ENCODE measurements at places on chromosomes 2 and 18.

DNA sequence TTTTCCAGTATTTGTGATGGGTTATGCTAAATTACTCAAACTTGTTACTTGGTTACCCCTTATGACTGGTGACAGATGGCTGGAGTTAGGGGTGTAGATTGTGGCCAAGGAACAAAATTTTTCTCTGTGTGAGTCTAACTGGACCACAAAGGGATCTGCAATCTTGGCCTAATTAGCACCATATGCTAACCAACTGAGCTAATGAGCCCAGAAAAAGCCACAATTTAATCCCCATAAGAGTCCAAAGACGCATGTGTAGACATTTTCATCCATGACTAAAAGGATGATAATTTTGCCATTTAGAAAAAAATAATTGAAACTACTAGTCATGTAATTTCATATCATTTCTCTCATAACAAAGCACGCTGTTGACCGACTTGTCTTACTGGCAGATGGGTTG is 151.2 kb downstream of the ABCA12 start:
- DNase-seq, result no peak

DNA sequence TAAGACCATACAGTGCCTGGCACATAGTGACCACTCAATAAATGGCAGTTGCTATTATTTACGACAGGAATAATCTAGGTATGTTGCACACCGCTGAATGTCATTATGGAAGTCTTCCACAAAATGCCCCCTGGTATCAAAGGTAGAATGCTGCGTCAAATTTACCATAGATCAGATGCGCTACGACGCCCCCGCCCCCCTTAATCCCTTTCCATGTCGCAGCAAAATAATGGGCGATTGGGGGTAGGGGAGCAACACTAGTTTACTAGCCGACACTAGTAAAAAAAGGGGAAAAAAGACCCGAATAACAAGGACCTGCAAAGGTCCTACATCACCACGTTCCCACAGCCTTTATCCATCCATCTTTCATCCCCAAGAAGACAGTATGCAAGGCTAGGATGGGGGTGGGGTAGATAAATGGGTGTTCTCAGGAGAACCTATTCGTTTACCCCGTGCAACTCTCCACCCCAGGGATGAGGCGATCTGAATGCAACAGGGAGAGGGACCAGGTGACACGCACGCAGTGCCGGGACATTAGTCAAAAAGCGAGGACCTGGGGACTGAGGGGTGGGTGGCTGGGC is 455 bp downstream of the PREPL start:
- no peak for DNase-seq

DNA sequence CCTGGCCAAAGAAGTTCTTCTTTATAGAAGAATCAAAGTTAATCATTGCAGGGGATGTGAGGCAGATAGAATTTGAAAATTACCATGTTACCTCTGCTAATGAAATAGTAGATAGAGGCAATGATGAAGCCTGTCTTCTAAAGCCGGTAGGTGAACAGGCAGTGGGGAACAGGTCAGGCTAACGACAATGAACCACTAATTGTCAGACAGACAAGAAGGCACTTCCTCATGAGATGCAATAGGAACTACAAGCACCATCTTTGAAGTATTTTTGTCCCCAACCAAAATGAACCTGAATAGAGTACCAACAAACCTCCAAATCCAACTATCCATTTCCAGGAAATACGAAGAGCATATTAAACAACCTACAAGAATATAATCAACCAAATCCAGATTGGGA is 41.6 kb upstream of the RAB31 start:
- DNase-seq, result no peak

DNA sequence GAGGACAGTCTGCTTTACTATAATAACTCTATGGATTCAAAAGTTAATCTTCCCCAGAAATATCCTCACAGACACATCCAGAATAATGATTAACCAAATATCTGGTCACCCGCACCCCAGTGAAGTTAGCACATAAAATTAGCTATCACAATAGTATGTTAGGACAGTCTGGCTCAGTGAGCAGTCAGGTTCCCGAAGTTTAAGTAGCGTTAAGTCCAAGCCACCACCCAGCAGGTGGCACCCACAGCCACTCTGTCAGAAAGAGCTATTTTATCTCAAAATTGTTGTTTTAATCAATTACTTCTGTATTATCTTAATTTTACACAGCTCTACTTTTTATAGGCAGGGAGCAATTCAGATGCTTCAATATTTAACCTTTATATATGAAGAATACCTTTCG is 537.5 kb downstream of the MBD2 start:
- DNase-seq, result no peak

- no peak for DNase-seq
These were observed 46.0 kb downstream of the ZNF516 start for GRCh38 chr18:76449111-76449453.

- no peak for DNase-seq
These were observed 338.4 kb downstream of the MBD2 start for GRCh38 chr18:53886058-53886457.

GRCh38 chr18:60235164-60235563 is 137.4 kb downstream of the MC4R start:
- no peak for DNase-seq

DNA sequence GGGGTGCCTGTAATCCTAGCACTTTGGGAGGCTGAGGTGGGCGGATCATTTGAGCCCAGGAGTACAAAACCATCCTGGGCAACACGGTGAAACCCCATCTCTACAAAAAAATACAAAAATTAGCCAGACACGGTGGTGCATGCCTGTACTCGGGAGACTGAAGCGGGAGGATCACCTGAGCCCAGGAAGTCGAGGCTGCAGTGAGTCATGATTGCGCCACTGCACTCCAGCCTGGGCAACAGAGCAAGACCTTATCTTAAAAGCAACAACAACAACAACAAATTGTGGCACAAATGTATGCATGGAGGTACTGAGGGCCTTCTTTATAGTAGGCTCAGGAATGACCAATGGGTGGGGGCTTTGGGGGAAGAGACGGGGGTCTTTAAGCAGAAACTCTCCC is 38.5 kb downstream of the HPCAL1 start:
- no peak for DNase-seq

DNA sequence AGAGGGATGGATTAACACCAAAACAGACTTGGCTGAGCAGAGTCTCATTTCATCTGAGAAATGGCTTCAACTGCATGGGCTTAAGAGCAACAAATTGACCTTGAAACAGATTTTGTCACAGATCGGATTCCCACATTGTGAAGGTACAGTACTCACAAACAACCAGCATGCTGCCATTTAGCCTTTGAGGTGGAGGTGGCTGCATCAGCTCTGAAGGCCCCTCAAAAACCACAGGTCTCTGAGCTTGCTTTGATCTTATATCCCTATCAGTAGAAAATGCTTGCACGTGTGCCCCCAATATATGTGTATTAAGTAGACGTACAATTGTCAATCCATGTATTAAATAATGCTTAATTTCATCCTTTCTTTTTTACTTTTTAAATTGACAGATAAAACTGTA is 6.2 kb downstream of the VWA3B start:
- no peak for DNase-seq

GRCh38 chr18:26771524-26771923 is 94.0 kb downstream of the AQP4 start:
- DNase-seq, result no peak

- DNase-seq, result no peak
These were observed 25.4 kb upstream of the TMEM131 start for GRCh38 chr2:98020992-98021713.

GRCh38 chr18:24868760-24869237 is 408.4 kb downstream of the HRH4 start:
- no peak for DNase-seq

DNA sequence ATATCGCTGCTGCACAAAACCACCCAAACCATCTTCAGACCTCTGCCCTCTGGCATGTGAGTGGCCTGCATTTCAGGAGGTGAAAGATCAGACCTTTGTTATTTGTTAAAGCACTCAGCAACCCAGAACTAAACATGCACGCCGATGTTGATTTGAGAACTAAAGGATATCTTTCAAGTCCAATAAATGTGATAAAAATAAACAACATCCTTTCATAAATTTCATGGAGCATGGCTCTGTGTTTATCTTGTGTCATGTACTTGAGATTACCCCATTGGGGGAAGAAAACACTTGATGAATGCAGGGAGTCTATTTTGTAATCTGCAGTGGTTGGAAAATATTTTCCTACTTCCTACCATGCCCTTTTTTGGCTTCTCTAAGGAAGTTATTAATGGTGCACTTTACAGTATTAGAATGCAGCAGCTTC is 70.8 kb upstream of the GATA6 start:
- DNase-seq, result no peak

DNA sequence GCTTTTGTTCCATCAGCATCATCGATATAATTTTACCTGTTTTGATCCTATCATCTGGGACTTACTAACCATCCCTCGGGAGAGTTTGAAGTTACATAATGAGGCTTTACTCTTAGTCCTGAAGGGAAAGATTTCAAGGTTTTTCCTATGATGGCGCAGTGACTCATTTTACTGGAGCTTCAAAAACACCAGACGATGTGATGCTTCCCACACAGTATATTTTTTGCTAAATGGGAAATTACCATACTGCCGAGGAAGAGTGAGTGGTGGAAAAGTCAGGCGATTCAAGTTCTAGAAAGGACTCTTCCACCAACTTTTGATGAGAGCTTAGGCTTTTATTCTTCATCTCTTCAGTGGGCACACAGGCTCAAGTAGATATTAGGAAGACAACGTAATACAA is 44.6 kb upstream of the GCG start:
- no peak for DNase-seq

DNA sequence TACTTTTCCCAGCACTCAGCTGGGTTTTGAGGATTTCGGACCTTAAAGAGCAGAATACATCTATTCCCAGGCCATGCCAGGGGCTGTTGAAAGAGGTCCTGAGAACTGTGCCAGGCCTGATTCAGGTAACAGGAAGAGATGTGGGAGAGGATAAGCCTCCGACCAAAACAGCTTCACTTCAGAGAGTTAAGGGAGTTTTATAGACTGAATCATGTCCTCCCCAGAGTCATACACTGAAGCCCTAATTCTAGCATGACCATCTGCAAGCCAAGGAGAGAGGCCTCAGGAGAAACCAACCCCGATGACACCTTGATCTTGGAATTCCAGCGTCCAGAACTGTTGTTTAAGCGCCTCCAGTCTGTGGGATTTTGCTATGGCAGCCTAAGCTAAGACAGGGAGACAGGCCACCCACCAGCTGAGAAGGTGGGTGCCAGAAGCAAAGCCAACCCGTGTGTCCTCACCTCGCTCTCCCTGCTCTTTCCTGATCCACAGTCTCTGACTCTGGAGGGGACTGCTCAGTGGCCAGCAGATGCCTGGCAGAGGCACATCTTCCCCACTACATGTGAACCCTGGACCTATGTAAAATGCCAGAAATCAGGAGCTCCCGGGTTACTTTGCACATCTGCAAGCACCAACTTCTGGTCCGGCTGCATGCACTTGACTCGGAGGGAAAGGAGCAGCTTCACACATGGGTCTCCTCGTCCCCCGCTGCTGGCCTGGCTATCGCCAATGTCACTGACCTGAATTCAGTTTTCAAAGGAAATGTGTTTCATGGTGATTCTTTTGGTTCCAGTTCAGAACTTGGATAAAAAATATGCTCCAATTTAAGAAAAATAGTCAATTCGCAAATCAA is 116.8 kb upstream of the EPC2 start:
- DNase-seq, result no peak

- no peak for DNase-seq
These were observed 24.3 kb upstream of the RESP18 start for GRCh38 chr2:219356834-219357233.

GRCh38 chr18:11887328-11888128 is 20.6 kb downstream of the MPPE1 start:
- DNase-seq, result no peak

DNA sequence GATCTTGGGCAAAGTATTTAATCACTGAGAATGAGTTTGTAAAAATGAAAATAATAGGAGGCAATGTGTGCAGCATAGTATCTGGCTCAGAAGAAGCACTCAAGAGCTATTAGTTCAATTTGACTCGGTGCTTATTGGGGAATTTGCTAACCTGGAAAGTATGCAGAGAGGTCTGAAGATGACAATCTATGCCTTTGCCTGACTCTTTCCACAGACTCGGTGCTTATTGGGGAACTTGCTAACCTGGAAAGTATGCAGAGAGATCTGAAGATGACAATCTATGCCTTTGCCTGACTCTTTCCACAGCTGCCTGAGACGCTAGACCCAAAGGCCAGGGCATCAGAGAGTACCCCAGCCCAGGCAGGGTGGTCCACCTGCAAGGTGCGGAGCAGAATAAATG is 12.2 kb upstream of the SH3BP4 start:
- no peak for DNase-seq

DNA sequence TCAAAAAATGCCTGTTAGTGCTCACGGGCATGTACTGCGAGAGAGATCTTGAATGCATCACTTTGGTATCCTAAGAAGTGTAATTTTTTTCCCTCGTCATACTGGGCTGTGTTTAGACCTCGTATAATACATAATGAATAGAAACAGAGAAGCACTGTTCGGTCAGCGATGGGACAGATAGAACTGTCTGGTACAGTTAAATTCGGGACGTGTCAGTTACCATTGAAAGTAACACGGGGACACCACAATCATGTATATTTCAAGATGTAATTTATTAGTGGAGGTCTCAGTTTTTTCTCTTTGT is 1.8 kb downstream of the PKP4 start:
- DNase-seq, result no peak

GRCh38 chr2:12057436-12058166 is 311.2 kb downstream of the LPIN1 start:
- no peak for DNase-seq

DNA sequence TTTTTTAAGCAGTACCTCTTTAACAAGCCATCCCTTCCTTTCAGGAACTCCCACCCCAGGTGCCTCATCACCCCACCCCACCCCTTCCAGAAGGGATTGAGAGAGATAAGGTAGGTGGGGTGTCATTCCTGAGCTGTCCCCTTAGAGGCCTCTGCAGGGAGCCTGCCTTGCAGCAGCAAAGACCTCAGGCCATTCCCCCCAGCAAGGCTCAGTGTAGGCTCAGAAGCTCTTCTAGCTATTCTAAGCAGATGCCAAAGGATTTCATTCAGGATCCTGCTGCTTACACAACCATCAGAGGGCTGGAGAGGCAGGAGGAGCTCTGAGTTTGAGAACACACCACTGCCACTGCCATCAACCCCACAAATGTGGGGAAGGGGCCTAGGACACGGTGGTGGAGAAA is 5.8 kb upstream of the FIGLA start:
- no peak for DNase-seq

- no peak for DNase-seq
These were observed 349.0 kb upstream of the PKDCC start for GRCh38 chr2:41698678-41699422.

- no peak for DNase-seq
These were observed 457.2 kb upstream of the CDH20 start for GRCh38 chr18:60875957-60876507.

- no peak for DNase-seq
These were observed 239.0 kb downstream of the CCDC178 start for GRCh38 chr18:33201509-33201926.

- DNase-seq, result no peak
These were observed 777 bp upstream of the RAB17 start for GRCh38 chr2:237591141-237591881.

Data from epithelial cell of proximal tubule (primary cell).